NCI-H1092 (cell line): ENCODE measurements at places on chromosomes 13 and 19.

GRCh38 chr13:110334256-110334655 is 27.2 kb downstream of the COL4A2 start:
- DNase-seq: no peak

- DNase-seq: no peak
Measured at GRCh38 chr19:31532034-31532433, 182.8 kb upstream of the TSHZ3 start.

DNA sequence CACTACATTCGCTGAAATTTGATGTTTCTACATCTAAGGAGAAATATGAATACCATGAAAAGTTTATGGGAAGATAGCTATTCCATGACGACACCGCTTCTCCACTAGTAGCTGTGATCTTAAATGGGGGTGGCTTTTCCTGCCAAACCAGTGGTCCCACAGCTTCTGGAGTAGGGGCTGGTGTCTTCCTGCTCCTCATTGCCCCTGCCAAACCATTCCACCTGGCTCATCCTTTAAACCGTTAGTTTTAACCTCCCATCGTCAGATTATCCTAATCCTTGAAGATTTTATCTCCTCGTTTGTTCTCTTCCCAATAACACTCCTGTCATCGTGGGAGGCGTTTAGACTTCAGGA is 568 bp upstream of the ZNF230 start:
- no peak for DNase-seq

DNA sequence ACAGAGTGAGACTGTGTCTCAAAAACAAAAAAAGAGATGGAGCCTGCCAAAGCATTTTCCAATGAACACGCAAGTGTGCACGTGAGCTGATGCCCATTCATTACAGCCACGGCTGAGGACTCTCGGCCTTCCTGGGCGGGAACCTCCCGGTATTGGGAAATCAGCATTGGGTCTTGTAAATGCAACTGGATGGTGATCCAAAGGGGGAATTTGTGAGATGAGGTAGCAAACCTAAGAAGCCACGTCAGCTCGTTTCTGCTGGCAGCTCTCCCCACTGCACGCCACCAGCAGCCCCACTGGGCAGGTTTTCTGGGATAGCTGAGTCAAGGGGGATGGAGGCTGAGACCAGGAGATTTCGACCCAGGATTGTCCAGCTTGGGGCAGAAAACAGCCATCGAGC is 11.5 kb downstream of the C13orf46 start:
- no peak for DNase-seq

- no peak for DNase-seq
Measured at GRCh38 chr13:39685652-39686051, 30.2 kb downstream of the COG6 start.

- no peak for DNase-seq
Measured at GRCh38 chr13:96273196-96273595, 183.3 kb downstream of the HS6ST3 start.
